NCI-H1105 treated with DMSO at 0.1 percent for 48 hours (cell line): ENCODE measurements at places on chromosomes 2 and 18.
A peak's percentile ranks its signal among the peaks of the same experiment; 100 is the strongest.

- DNase-seq, result peak; percentile 36
Measured at GRCh38 chr2:166516712-166517303, 22.8 kb upstream of the SCN7A start.

DNA sequence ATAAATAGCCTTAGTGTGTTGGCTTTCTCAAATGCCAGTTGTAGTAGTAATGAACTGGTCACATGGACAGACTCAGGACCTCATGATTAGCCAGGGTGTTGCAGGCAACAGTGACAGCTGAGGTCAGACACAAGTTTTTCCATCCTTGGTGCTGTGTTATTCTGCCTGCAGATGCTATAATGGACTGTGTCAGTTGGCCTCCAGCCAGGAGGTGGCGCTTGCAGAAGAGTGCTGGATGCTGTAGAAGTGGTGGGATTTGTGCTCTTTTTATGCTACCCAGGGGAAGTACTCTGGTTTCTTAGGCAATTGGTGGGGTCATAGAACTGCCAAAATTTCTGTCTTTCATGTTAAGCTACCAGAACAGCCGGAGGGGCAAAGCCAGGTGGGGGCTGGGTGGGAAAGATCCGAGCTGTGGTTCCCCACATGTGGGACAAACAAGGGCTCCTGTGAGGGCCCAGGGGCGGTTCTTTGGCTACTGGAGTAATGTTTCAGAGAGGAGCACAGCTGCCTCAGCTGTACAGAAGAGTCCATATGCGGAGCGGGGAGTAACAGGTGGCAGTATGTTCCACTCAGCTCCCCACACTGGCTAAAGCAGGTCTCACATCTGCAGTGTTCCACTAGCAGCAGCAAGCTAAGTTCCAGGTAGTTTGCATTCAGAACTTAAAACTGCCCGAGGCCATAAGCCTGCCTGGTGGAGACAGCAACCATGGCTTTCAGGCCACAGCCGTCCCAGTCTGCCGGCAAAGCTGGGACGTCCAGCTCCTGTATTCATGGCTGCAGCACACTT is 104.4 kb downstream of the GULP1 start:
- no peak for DNase-seq

GRCh38 chr2:62184512-62185230 is 11.2 kb upstream of the B3GNT2 start:
- DNase-seq, result no peak

DNA sequence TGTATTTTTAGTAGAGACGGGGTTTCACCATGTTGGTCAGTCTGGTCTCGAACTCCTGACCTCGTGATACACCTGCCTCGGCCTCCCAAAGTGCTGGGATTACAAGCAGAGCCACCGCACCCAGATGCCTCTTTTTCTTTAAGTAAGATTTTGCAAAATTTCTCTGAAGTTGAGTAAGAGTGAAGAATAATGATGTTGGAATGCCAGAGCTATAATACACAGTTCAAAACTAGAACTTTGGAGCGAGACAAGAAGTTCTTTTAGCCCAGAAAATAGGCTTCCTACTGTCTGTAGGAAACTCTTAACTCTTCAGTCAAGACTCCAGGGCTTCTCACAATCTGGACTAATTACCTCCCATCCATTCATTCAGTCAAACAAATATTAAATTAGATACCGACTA is 51.4 kb downstream of the MARCHF4 start:
- DNase-seq, result no peak

DNA sequence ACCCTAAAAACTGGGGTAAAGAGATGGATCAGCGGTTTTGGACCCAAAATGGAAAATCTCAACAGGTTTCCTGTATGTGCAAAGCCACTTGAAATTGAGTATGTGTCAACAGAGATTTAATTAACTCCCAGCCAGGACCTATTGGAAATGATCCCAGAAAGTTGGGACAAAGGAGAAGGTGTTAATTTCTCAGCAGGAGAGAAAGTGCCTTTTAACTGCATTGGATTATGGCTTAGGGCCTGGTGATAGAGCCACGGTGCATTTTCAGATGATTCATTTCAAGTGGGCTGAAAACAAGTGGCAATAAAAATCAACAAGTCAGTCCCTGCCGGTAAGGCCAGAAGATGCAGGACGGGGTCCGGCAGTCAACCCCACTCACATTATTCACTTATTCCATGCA is 80.2 kb upstream of the BCL11A start:
- peak; percentile 96 for DNase-seq

GRCh38 chr18:25109484-25109883 is 242.5 kb downstream of the ZNF521 start:
- no peak for DNase-seq

DNA sequence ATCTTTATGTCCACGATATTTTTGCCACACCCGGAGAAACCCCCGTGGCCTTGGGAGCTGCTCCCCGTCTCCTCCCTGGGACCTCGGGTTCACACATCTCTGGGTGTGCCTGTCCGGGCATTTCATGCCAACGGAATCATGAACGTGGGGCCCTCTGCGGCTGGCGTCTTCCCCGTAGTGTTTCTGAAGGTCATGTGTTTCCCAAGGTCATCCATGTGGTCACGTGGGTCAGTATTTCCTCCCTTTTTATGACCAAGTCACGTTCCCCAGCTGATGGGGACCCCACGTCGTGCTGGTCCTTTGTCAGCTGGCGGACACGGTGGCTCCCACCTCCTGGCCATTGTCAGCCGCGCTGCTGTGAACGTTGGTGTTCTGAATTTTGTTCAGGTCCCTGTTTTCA is 135.7 kb downstream of the NFATC1 start:
- DNase-seq, result no peak

DNA sequence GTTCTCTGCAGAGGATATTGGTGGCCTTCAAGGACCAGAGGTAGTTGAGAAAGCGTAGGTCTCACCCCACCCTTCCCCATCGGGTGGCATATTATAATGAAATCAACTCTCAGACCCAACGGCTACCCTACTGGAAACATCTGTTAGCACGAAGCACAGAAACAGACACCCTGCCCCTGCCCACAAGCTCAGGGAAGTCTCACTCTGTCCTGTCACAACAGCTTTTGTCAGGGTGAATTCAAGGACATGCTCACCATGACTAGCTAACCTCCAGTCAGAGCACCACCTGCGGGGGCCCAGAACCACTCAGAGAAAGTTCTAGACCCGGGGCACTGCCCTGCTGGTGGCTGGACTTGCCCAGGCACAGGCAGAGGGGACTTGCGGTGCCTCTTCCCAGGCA is 3.5 kb upstream of the B3GNT7 start:
- DNase-seq, result no peak

DNA sequence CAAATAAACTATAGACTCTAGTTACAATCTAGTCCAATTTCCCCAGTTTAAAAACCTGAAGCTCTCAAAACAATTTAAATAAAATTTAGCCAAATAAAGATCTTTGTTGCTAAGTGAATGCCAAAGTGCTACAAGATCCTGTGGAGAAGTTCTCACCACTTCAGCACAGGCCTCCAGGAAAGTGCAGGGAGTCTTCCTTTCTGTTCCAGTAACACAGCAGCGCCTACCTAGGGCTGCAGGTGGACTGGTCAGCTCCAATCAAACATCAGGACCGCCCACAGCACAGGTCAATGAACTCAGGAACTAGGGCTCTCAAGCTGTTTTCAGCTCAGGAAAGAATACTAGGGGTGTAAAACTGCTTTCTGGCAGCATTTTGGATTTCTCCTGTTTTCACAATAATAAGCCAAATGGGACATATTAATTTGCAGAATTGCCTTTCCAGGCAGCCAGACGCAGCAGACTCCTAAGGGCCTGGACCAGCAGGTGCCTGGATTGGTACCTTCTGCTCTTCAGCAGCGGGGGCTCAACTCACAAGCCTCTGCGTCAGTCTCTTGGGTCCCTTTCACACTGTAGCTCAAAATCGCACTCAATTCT is 1.5 kb downstream of the FAM110C start:
- DNase-seq, result peak; percentile 54

DNA sequence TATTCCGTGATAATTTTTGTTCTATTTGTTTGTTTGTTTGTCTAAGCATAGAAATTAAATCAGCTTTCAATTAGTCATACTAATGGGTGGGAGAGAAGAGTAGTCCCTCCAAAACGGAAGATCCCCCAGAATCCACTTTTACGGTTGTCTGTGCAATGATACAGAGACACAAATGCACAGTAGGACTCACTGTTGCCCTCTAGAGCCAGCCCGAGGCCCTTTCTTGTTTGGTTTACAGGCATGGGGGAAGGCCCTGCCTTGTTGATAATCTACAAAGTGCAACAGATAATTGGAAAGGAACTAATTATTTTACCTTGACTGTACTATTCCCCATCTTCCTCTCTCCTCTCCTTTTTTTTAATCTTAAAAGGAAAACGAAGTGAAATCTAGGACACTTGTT is 121.1 kb downstream of the ACOXL start:
- DNase-seq, result no peak

- no peak for DNase-seq
Measured at GRCh38 chr18:53947092-53947640, 277.3 kb downstream of the MBD2 start.

DNA sequence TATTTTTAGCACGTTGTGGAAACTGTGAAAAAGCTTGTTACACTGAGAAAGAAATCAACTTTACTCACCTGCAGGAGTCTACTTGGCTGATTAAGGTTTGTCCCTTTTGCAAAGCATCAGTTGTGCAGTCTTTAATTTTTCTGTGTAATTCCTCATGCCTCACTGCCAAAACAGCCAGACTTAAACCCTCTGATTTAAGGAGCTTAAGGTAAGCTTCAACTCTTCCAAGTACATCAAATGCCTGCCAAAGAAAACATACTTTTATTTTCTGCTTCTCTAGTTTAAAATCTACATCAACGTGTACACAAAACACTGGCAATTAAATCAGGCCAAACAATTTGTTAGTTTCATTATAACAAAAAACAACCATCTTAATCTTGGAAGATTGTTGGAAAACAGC is 98.0 kb upstream of the TTN start:
- no peak for DNase-seq

DNA sequence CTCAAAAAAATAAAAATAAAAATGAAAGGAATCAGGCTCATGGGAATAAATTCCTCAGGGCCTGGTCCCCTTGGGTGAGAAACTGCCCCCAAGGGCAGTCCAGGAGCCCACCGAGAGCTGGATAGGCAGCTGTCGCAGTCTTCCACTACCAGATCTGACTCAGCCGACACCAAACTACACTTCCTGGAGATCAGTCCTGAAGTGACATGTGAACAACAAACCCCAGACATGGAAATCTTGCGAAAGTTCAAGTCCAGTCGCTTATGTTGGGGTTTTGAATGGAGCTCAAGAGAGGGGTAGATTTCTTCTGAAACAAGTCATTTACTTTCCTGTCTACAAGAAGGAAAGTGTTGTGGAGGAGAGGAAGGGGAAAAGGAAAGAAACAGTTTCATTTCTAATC is 12.9 kb downstream of the ADCY3 start:
- no peak for DNase-seq

GRCh38 chr2:170937709-170938379 is 8.8 kb downstream of the GORASP2 start:
- no peak for DNase-seq

GRCh38 chr18:77008576-77009315 is 123.8 kb downstream of the MBP start:
- DNase-seq, result no peak

DNA sequence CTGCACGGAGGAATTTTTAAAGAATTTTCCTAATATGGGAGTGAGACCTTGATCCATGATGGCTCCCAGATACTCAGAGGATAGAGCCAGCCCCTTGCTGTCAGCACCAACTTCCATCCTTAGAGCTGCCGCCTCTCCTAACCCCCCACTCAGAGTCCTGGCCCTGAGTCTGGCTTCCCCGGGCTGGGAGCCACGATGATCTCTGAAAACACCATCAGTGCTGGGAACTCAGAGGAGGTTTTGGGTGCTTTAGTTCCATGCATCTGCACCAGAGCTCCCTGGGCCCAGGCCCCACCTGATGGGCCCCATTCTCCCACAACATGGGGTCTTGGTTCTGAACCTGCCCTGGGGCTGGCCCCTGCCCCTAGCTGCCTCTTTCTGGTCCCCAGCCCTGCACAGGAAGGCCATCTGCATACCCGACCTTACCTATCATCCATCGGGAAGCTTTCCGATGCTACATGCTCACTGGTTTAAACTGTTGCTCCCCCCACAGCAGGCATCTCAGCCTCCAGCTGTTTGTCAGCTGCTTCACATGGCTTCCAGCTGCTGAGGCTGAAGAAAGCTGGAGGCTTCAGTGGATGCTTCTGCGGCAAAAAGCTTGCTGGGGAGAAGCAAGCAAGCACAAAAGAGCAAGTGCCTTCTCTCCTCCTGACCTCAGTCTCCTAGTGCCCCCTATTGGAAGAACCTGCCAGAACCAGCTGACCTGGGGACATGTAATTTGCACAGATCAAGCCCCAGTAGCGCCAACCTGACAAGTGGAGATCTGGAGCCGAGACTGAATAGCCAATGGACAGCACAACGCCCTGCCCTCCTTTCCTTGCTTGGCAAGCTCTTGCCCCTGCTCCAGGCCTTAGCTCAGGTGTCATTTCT is 24.2 kb upstream of the RHOB start:
- no peak for DNase-seq

DNA sequence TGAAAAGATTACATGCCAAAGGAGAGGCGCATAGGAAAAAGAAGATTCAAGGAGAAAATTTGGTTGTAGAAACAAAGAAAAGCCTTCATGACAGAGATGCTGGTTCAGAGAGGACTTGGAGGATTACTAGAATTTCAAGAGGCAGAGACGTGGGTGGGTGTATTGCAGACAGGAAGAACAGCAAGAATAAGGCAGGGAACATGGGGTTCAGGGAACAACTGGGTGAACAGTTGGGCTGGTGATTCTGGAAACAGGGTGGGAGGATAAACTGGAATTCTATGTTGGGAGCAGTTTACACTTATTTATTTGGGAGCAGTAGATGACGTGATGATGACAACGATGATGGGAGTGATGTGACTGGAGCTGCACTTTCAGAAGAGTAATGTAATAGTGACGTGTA is 18.4 kb upstream of the GMCL1 start:
- DNase-seq, result no peak

GRCh38 chr18:72460210-72460680 is 83.9 kb downstream of the CBLN2 start:
- no peak for DNase-seq

DNA sequence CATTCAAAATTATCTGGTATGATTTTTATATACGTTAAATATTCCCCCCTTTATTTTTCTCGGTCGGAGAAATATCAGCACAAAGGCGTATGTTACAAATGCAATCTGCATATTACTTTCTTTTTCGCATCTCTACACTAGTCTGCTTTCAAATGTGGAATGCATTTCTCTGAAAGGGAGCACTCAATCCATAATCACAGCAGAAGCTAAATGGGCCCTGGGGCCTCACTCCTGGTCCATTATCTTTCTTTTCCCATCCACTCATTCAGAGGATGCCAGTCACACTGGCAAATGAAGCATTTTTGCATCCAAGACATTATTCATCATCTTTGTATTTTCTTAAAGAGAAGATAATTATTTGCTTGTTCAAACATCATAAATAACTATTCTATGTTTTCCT is 295.2 kb upstream of the LRP1B start:
- DNase-seq, result no peak
